ENCODE measurements at places on chromosomes 13 and 19. TPM values are rescaled to one million over a fixed set of nuclear protein-coding genes. Genes with fewer than 3 reads are reported as not detected.

DNA sequence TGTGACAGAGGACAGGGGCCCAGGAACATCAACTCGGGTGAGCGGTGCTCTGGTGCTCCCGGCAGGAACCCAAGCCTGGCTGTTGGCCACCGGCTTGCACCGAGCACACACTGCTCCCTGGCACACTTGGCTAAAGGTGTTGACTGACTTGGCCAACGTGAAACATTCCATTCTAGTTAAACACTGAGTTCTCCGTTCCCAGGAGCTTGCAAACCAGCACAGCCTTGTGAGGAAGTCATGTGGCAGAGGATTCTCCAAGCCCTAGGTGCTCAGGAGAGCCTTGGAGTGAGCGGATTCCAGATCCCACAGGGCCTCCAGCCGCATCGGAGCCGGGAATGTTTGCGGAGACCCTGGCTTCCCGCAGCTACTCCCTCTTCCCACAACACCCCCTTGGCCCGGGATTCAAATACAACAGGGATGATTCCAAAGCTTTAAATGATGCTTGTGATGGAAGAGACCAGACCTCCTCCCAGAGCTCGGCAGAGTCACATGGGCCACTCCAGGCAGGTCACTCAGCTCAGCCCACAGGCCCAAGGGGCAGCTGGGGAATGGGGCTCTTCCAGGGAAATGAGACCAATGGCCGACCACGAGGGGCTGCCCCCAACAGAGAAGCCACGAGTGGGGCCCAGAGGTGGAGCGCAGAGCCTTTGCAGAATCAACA, 2.9 kb downstream of the C13orf46 start:
- DNase-seq, result no peak

DNA sequence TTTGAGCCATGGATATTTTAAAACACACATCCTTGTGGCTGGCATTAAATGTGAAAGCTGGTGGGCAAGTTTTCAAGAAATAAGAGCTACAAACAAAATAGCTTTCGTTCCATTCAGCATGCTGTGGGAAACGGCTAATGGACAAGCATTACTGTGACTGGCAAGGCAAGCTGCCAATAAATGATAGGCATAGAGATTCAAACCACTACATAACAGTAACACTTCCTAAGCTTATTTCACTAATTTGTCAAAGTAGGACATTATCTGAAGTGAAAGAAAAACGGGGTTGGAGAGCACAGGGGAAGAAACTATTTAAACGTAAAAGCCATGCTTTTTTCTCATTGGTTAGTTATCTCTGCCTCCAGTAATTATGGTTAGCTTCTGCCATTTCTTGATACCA, 26.0 kb downstream of the OBI1 start:
- DNase-seq, result no peak

DNA sequence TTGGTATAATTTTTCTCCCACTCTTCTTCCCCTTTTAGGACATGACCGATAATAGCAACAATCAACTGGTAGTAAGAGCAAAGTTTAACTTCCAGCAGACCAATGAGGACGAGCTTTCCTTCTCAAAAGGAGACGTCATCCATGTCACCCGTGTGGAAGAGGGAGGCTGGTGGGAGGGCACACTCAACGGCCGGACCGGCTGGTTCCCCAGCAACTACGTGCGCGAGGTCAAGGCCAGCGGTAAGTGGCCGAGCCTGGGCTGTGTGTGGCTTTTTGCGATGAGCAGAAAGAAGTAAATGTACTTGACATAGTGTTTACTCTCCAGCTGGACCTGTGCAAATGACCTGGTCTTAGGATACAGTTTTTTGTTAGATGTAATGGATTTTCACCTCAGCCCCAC, 102.5 kb downstream of the ARHGEF7 start:
- no peak for DNase-seq

DNA sequence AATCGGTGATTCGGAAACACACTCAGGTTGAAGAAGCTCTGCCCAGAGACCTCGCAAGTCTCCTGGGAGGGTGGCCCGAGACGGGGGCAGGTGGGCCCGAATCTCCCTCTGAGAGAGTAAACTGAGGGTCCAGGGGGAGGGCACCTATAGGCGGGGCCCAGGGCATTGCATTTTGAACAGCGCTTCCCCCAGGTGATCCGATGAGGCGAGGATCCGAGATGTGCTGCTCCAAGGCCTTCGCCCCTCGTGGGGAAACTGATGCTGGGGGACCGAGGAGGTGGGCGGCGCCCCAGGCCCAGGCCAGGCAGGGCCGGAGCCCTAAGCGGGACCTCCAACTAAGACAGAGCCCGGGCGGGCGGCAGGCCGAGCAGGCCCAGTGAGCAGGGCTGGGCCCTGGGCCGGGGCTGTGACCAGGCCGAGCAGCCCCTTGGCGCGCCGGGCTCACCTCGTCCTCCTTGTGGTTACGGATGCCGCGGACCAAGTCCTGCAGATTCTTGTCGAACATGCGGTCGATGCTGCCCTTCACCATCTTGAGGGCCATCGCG, 500 bp downstream of the AP3D1 start:
- peak; percentile 29 for DNase-seq

The IQCN gene
- total RNA-seq, result 1.5 TPM
